DMS79 (cell line): ENCODE measurements at places on chromosomes 5 and 9.

- DNase-seq: no peak
Observed at GRCh38 chr5:9785751-9786150, 155.6 kb upstream of the TAS2R1 start.

GRCh38 chr5:43571237-43571636 lies 14.4 kb upstream of the PAIP1 start:
- no peak for DNase-seq

DNA sequence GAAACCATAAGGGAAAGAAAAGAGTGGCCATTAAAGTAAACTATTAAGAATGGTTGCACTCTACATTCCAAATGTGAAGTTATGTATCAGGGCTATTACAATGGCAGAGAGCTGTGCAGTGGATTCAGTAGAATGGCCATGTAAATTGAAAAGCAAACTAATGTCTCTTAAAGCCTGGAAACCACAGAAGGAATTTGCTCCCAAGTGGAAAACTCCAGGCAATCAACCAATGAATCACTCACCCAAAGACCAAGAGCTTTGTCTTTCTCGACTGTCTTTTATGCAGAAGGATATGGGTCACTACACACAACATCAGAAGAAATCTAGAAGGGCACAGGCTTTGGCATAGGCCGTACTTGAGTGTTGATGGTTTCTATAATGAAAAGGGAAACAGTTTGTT lies 114.9 kb downstream of the TLE1 start:
- peak; percentile 1 for DNase-seq

GRCh38 chr5:112655513-112655912 lies 82.2 kb upstream of the APC start:
- no peak for DNase-seq

DNA sequence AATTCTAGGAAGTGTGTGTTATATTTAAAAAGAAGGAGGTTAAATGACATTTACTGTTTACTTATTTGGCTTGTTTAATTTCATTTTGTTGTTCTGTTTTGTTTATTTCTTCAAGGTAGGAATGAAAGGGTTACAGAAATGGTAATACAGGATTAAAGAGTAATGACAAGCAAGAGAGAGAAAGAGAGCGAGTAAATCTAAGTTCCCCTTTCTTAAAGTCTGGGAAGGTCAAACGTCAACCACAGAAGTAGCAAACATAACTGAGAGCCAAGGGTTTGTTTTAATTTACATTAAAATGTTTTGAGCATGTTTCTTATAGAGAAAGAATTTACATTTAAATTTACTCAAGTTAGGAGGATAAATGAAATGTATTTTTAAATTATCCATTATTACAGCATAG lies 18.7 kb downstream of the HCN1 start:
- no peak for DNase-seq

DNA sequence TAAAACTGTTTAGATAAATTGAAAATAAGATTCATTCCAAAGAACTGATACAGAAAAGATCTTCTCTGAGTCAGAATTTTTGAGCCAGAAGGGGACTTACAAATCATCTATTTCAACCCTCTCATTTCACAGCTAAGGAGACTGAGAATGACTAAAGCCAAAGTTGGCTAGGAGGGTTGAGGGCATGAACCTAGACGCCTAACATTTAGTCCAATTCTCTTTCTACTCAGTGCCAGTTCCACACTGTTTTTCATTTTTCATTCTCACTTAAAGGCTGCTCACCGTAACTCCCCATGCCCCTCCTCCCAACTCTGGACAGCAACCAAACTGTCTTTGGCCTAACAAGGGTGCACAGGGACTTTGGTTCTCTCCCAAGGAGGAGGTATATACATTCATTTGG lies 364.0 kb downstream of the NDUFS4 start:
- no peak for DNase-seq

- DNase-seq: no peak
Observed at GRCh38 chr5:74177961-74178360, 462.6 kb downstream of the ENC1 start.

- DNase-seq: no peak
Observed at GRCh38 chr9:4243113-4243512, 56.8 kb downstream of the GLIS3 start.

DNA sequence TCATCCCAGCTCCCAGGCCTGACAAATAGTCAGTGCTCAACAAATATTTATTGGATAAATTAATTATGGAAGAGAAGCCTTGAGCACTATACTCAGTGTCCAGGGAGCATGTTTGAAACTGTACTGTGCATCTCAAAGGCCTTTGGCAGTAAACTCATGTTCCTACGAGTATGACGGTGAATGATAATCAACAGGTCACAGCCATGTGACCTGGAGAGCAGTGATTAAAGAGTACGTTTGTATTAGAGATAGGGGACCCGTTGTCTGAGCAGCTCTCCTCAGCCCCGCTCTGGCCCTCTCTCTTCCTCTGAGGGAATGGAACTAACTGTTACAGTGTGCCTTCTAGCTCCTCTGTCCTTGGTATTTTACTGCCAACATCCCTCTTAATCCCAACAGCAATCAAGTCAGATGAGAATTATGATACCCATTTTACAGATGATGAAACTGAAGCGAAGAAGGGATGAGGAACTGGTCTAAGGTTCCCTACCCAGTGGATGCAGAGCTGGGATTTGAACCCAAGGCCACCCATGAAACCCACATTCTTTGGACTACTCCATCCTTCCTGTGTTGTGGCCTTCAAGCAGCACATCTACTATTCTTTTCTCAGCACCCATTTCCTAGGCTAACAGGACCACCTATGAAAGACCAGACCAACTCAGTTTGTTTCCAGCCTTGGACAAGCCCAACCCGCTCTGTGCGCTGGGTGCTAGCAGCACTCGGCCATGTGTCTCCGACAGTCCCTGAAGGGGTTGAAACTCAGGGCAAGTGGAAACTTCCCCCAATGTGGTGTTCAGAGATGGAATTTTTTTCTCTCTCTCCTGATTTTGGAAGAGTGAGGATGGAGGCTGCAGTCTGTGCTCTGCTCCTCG lies 34.9 kb downstream of the SPRY4 start:
- DNase-seq: no peak

- DNase-seq: no peak
Observed at GRCh38 chr5:53425687-53426511, 54.5 kb upstream of the FST start.

DNA sequence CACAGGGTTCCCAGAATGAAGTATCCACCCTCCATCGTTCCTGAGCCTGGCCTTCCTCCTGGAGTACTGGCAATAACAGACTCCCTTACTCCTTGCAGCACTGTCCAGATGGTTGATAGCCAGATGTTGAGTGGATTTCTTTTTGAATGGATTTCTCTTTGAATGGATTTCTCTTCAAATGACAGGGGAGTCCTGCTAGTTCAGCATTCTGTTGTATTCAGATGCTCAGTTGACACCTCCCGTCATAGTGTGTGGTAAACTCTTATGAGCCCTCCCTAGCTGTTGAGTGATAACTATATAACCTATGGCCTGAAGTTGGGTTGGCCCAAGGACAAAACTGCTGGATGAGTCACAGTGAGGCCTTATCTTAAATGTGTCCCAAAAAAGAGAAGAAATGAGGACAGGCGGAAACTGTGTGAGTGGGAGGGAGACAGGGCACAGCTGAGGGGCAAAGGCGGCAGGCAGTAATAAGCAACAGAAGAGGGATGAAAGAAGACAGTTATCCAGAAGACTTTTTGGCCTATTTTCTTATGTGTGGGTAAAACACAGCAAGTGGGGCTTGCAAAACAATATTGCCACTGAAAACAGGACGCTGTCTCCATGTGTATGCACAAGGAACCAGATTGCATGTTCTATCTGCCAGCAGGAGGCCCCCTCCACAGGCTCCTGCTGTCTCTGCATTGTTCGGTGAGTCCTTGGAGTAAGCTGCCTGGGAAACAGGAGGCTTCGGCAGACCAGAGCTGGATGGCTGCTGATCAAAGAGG lies 209.5 kb upstream of the S1PR3 start:
- no peak for DNase-seq

- no peak for DNase-seq
Observed at GRCh38 chr5:72955143-72955767, 586 bp upstream of the FCHO2 start.

- no peak for DNase-seq
Observed at GRCh38 chr5:107376546-107377276, 294.0 kb downstream of the EFNA5 start.

- no peak for DNase-seq
Observed at GRCh38 chr9:110058304-110058953, 149.5 kb downstream of the C9orf152 start.

DNA sequence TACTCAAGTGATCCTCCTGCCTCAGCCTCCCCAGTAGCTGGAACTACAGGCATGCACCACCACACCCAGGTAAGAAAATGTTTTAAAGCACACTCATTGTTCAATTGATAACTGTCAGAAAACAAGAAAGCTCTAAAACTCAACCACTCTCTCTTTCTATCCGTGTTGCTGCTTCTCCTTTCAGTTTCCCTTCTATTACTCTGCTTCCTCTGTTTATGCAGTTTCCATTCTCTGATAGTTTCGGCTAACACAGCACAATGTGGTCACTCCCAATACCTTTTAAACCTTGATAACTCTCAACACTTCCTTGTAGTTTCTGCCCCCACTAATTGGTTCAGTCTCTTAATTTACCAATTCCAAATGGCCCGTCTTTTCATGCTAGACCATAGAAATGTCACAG lies 59.2 kb upstream of the NR4A3 start:
- no peak for DNase-seq

DNA sequence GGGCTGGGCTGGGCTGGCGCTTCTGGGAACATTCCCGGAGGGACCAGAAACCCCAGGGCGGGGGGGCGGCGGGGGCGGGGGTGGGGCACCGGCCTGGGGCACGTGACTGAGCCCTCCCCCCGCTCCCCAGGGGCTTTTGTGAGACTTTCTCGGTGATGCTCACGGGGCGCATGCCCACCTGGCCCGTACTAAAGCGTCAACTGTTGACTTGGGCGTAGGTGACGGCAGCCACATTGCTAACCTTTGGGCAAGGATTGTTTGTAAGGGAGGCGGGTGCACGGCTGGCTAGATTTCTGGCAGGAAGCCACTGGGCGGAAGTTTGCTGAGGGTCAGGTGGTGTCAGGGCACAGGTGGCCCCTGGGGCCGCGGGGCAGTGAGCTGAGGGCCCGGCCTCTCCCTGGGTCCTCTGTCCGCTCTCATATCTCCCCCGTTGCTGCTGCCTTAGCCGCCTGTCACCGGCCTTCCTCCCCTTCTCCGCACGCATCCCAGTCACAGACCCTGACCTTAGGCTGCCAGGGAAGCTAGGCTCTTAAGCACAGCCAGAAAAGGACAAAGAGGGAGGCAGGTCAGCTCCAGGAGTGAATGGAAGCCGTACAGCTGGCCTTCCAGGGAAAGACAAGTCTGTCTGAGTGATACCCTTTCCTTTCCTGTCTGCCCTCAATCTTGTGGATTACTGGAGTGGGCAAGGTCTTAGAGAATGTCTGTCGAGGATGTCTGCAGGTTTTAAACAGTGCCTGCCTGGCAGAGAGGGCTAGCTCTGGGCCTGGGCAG lies 812 bp downstream of the CACFD1 start:
- peak; percentile 42 for DNase-seq

DNA sequence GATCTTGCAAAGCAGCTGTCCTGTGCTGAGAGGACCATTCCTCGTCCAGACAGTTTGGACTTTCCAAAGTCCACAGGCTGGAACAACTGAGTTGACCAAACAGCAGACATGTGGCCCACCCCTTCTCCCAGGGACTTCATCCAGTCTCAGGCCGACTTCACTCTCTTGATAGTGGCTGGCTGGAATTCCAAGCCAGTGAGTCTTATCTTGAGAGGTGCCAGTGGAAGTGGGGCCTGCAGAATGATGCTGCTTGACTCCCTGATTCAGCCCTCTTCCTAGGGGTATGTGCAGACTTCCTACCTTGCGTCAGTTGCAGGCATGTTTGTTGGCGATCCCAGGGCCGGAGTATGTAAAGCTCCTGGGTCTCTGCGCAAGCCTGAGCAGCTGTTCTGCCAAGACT lies 131.4 kb upstream of the TSLP start:
- no peak for DNase-seq

DNA sequence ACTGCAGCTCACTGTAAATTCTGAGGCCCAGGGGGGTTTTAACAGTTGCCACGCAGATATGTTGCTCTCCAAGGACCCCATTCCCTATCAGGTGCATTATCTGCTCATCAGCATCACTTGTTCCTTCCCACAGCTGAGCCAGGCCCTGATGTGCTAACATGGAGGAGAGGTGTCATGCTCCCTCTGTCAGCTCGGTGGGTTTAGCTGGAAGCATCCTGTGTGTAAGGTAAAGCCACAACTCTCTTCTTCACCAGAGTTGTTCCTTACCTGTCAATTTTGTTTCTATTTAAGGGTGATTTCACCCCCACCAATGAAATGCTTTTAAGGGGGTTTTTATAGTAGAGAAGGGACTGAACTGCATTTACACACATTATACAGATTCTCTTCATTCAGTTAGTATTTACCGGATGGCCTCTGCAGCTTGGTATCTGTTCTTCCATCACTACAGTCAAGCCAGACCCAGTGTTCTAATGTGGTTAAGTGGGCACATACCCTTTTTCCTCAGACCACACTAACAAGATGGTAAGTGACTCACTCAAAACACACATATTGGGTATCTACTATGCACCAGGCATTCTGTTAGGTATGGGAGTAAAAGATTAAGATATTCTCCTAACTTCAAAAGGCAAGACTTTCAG lies 205.4 kb downstream of the DCP2 start:
- DNase-seq: no peak

GRCh38 chr9:110583237-110583636 lies 3.7 kb upstream of the SVEP1 start:
- DNase-seq: no peak

DNA sequence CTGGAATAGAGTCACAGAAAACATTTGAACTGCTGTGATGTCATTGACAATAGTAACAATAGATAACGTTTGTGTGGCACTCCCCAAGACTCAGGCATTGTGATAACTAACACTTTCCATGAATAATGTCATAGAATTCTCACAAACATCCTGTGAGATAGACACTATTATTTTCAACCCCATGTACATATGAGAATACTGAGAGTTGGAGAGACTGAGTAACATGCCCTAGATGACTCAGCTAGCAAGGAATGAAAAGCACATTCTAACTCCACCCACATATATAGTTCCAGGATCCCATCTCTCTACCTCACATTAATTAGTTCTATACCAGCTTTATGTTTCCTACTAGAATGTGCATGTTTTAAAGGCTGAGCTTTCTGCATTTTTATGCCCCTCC lies 71.4 kb downstream of the ASTN2 start:
- DNase-seq: no peak

- no peak for DNase-seq
Observed at GRCh38 chr5:114988096-114988495, 181.6 kb downstream of the TRIM36 start.

- no peak for DNase-seq
Observed at GRCh38 chr5:141585594-141585993, 33.2 kb downstream of the DIAPH1 start.

- DNase-seq: no peak
Observed at GRCh38 chr5:132008163-132008473, 3.3 kb downstream of the ACSL6 start.

- no peak for DNase-seq
Observed at GRCh38 chr5:16518606-16519005, 53.0 kb upstream of the ZNF622 start.

GRCh38 chr5:27124590-27124989 lies 86.2 kb upstream of the CDH9 start:
- no peak for DNase-seq

- DNase-seq: no peak
Observed at GRCh38 chr5:67985686-67986387, 229.7 kb upstream of the PIK3R1 start.
